ENCODE measurements at places on chromosomes 3 and 15.
A peak's percentile ranks its signal among the peaks of the same experiment; 100 is the strongest.

GRCh38 chr15:71743861-71744382 lies 66.4 kb upstream of the NR2E3 start:
- peak; percentile 76 for DNase-seq

DNA sequence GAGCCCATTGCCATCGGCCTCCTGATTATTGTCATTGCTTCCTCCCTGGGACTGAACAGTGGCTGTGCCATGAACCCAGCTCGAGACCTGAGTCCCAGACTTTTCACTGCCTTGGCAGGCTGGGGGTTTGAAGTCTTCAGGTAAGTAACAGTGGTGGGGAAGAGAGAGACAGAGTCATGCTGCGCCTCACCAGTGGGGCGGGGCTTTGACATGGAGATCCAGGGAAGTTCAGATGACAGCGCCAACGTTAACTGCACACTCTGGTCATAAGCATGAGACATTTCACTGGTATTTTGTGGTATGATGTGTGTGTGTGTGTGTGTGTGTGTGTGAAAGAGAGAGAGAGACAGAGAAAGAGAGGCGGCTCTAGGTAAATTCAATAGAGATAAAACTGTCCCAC lies 41.0 kb downstream of the AQP9 start:
- DNase-seq, result no peak

GRCh38 chr3:159082519-159082918 lies 280.7 kb downstream of the MFSD1 start:
- DNase-seq, result peak; percentile 31

GRCh38 chr3:100358413-100358812 lies 23.9 kb downstream of the NIT2 start:
- no peak for DNase-seq

- no peak for DNase-seq
Measured at GRCh38 chr3:123314359-123315270, 112.9 kb downstream of the SEC22A start.

- DNase-seq, result no peak
Measured at GRCh38 chr3:111821891-111822290, 37.2 kb upstream of the PHLDB2 start.

DNA sequence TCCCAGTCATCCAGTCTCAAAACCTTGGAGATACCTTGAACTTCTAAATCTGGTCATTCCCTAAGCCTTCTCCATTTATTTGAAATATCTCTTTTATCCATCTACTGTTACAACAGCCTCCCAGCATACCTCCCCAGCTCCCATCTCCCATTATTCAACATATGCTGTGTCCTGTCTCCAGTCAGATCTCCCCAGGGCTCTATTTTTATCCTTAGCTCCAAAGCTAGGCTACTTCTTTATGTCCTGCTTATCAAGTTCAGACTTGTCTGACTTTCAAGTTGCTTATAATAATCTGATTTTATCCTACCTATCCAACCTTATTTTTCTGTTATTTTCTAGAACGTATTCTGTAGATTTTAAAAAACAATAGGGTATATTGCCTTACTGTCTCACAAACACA lies 44.2 kb downstream of the IQGAP1 start:
- DNase-seq, result no peak

DNA sequence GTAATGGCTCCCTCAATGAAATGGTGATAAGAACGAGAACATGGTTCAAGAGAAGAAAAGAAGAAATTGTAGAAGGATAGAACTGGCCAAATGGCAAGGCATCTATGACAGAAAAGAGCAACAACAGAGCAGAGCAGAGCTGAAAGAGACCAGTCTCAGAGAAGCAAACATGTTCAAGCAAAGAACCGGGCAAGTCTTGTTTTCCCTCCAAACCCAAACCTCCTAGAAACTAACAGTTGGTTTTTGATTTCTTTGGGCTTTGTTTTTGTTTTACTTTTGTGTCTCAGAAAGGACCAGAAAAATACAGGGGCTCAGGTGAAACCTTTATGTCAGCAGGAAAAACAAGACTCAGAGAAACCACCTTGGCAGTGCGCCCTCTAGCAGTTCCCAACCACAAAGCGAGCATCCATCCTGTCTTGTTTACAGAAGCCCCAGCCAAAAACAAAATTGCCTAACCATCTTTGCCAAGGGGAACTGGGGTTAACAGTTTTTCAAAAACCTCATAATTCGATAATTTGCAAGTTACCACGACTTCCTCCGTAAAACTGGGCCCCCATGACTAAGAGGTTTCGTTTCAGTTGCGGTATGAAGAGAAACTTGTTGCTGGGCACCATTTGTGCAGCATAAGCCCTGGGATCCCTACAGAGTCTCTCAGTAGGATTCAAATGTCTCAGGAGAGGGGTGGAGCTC lies 159.2 kb upstream of the SLC24A5 start:
- peak; percentile 1 for DNase-seq

- no peak for DNase-seq
Measured at GRCh38 chr3:186067360-186068242, 41.3 kb downstream of the ETV5 start.

DNA sequence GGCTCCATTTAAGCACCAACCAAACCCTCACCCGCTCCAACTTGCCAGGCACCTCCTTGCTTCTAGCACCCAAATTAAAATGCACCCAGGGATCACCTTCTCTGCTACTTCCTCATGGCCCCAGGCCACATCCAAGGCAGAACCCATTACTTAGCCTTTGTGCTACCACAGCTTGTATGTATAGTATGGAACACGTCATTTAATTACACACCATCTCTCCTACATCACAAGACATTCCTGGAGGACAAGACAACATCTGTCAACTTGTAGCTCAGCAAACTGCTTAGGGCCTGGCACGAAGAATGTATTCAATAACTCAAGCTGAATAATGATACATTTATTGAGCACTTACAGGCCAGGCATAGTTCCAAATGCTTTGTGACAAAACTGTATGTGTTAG lies 23.3 kb downstream of the ZDHHC3 start:
- DNase-seq, result no peak

GRCh38 chr3:146594843-146595482 lies 10.2 kb downstream of the PLSCR5 start:
- DNase-seq, result no peak

- no peak for DNase-seq
Measured at GRCh38 chr15:92316586-92317295, 76.9 kb upstream of the ST8SIA2 start.

DNA sequence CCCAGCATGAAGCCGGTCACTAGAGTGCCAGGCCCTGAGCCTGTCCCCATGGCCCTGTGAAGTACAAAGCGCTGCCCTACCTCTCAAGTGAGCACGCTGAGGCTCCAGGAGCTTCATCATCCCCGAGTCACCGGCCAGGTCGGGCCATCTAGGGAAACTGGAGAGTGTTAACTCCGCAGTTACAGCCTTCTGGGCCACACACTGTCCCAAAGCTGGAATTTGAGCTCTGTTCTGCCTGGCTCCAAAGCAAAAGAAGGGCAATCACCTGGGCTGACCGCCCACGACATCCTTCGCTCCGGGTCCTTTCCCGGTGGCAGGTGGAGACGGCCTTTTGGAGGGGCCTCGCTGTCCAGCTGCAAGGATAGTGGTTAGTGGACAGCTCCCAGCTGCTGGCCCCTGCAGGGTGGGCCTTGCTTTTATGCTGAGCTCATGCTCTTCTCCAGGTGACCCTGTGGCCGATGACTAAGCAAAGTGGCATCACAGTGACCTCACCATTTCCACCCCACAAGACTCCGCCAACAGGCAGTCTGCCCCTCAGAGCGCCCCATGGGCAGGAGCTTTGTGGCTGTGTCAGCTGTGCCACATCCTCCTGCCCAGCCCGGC lies 3.5 kb upstream of the MUC4 start:
- DNase-seq, result no peak

Measured in KBM-7 (cell line).